Activated CD8-positive, alpha-beta memory T cell treated with anti-CD3 and anti-CD28 coated beads, Interleukin-2, amount 50 U/mL, for 4 hours (primary cell): ENCODE measurements at places on chromosomes 1 and 21.

GRCh38 chr1:167912294-167912693 lies 1.6 kb downstream of the ADCY10 start:
- DNase-seq = no peak

GRCh38 chr1:14875524-14876509 lies 277.3 kb downstream of the KAZN start:
- no peak for DNase-seq

- DNase-seq = no peak
Measured at GRCh38 chr1:228429007-228429406, 12.3 kb upstream of the TRIM17 start.

DNA sequence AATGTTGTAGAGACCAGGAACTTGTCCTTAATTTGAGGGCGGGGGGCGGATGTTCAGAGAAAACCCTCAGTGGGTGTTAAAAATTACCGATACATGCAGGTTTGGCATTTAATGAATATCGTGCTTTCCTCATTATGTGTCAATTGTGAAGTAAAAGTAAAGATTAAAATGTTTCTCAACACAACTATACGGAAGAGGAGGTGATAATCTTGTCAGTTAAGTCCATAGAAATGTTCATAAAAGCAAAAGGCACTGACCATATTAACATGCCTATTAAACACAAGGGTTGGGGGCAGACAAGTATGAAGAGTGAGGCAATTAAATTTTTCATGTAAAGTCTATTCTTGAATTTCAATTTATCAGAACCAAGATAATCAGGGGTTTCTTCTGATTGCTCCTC lies 1.3 kb downstream of the BRINP3 start:
- DNase-seq = no peak

DNA sequence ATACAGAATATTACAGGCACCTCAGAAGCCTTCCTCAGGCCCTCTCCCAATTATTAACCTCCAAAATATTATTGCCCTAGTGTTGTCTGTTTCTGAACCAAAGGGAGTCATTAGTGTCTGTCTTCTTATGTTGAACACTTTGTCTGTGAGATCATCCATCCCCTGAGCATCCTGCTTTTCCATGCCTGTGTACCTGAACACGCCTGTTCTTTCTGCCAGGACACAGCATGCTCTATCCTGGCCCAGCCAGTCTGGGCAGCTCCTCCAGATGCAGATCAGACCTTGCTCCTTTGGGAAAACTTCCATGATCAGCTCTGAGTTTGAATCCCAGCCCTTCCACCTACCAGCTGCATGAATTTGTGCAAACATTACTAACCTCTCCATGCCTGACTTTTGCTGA lies 11.0 kb upstream of the CDC42 start:
- no peak for DNase-seq

DNA sequence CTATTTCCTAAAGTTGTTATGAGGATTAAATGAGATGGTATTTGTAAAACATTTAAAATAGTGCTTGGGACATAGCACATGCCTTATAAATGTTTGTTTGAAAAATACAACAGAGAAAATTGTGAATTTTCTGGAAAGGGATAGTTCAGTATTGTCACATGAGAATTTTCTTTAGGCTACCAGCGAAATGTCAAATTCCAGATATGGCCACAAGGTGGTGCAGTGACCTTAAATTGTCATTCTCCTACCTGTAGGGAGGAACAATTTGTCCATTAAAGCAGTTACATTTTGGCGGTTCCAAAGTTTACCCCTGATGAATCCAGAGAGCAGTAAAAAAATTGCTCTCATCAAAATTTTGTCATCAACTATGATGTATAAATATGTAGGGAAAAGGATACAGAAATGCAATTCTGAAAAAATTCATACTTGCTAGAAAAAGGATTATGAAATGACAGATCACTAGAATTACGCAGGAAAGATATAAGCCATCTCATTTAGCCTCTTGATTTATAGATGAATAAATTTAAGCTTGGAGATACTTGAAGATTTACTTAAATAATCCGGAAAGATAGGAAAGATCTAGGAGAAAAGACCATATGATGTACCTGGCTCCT lies 50.2 kb upstream of the TSHB start:
- peak; percentile 74 for DNase-seq

GRCh38 chr21:45377866-45378257 lies 27.1 kb upstream of the COL18A1 start:
- no peak for DNase-seq

GRCh38 chr1:52552236-52552504 lies 722 bp downstream of the TUT4 start:
- DNase-seq = peak; percentile 68

DNA sequence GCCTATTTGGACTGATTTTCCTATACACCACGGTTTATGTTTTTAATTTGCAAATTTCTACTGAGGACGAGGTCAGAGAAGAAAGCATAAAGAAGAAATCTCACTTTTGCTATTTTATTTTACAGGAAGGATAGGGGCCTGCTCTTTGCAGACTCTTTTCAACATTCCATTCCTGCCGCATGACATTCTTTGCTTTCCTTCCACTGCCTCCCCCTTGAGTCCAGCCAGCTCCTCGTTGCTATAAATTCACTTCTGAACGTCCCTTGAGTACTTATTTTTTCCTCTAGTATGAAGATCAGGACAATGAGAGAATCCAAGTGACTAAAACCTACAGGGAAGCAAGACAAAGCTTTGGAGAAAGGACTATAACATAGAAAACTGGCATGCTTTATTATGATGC lies 53.4 kb upstream of the PTGFR start:
- no peak for DNase-seq

- DNase-seq = no peak
Measured at GRCh38 chr21:42319851-42320572, 4.8 kb upstream of the TFF3 start.

GRCh38 chr1:110190282-110190929 lies 19.7 kb upstream of the KCNC4 start:
- DNase-seq = no peak

GRCh38 chr1:202135221-202135721 lies 9.3 kb downstream of the ARL8A start:
- DNase-seq = peak; percentile 49

GRCh38 chr1:211210965-211211364 lies 48.2 kb upstream of the RCOR3 start:
- no peak for DNase-seq

- no peak for DNase-seq
Measured at GRCh38 chr1:185742403-185742802, 8.2 kb downstream of the HMCN1 start.

GRCh38 chr1:183546427-183546826 lies 43.8 kb downstream of the NCF2 start:
- no peak for DNase-seq

DNA sequence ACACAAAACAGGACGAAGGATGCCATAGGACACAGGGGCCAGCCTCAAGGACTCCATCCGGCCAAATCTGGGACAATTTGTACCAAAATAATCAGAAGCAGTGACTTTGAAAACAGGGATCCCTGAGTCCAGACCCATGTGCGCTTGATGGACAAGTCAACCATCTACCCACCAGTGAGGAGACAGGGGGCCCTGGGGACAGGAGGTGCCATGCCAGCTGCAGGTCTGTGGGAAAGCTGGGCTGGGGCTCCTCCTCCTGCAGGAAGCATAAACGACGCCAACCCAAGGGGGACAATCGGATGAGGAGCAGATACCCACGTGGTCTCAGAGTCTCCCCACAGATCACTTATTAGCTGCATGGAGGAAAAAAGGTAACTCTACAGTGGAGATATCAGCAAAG lies 50.6 kb downstream of the NPHP4 start:
- no peak for DNase-seq

DNA sequence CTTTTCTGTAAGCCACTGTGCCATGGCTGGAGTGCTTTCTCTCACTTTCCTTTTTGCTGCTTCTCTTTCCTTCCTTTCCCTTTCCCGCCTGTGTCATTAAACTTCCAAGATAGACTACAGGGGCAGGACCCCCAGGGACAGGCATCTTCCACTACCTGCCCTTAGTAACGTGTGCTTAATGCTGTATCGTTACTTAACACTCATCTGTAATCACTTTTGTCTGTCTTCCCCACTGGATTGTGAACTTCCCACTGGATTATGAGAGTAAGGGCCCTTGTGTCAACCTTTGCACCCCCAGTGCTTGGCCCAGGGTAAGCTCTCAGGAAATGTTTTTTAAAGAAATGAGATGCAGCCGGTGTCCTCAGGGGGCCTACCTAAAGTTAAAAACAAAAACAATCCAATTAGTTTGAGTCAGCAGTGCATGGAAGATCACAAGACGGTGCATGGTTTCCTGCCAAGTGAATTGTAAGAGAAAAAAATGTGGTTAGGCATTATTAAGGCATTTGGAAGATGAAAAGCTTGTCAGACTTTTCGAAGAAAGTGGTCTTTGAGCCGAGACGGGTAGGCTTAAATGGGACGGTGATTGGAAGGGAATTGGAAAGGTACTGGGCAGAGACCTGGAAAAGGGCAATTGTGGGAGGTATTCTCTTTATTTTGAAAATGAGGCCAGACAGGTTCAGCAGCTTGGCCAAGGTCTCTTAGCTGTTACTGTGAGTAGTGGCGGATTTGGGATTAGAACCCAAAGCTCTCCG lies 958 bp downstream of the LYPLAL1 start:
- DNase-seq = no peak

- no peak for DNase-seq
Measured at GRCh38 chr1:113912594-113913311, 7.6 kb downstream of the DCLRE1B start.

DNA sequence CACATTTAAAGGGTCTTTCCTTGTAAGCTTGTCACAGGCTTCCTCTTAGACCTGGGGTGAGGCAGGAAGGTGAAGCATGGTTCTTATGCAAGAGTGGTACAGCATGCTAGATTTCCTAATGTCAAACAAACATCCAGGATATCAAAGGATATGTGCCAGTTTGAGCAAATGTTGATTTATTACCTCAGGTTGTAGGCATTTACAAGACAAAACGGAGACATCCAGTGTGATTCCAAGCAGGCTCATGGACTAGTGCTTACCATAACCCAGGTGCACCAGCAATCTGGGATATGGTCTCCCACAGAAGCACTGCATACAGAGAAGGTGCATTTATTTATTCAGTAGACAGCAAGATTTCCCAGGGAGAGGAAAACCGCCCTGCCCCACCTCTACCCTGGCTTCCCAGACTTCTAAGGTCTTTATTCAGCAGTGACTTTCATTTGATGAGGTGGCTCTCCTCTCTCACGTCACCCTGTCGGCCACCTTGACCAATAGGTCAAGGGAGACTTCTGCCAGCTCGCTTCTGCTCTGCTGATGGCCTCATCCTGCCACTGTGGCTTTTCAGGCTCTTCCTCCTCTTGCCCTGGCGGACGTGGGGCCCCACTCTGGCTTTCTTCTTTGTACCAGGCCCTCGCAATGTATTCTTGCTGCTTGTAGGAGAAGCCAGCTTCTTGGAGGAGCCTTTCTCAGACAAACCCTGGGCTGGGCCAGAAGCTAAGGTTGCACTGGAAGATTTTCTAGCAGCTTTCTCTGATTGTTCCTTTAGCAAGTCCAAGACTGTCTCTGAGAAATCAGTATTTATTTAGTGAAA lies 25.6 kb downstream of the HHIPL2 start:
- DNase-seq = no peak

DNA sequence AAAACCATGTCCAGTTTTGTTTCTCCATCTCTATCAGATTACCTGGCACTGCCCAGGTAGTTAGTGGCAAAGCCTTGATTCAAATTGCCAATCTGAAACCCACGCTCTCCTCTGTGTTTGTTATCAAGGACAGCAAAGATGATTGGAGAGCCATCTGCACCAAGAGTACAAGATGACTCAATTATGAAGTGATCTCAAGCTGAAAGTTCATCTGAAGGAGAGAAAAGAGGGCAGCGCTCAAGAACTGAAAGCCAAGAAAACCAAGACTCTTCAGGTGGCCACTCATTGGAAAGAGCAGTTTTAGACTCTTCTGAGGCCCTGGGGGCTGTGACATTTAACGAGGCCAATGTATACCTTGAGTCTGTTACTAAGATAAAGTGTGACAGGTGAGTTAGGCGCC lies 13.8 kb downstream of the RXRG start:
- no peak for DNase-seq

GRCh38 chr1:8312235-8313218 lies 5.4 kb upstream of the SLC45A1 start:
- no peak for DNase-seq

- no peak for DNase-seq
Measured at GRCh38 chr1:5645135-5645399, 347.2 kb downstream of the NPHP4 start.

DNA sequence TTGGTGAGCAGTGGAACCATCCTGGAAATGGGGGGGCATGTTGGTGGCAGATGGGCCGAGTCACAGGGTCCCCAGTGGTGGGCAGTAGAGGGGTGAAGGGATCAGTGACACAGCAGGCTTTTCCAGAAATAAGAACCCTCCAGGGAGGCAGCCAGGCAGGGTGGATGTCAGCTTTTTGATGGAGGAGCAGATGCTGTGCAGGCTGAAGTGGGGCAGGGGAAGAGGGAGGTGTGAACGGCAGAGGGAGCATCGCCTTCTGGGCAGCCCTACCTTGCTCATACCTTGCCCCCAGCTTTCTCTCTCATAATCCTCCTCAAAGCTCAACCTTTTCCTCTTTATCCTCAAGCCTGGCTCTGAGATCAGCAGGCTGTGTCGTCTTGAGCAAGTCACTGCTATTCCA lies 131.8 kb upstream of the IPO9 start:
- no peak for DNase-seq

- peak; percentile 69 for DNase-seq
Measured at GRCh38 chr1:39258146-39258924, 53.8 kb downstream of the MACF1 start.

GRCh38 chr1:20727746-20728316 lies 4.7 kb downstream of the SH2D5 start:
- no peak for DNase-seq

GRCh38 chr1:20511518-20512428 lies 3.8 kb upstream of the MUL1 start:
- no peak for DNase-seq

DNA sequence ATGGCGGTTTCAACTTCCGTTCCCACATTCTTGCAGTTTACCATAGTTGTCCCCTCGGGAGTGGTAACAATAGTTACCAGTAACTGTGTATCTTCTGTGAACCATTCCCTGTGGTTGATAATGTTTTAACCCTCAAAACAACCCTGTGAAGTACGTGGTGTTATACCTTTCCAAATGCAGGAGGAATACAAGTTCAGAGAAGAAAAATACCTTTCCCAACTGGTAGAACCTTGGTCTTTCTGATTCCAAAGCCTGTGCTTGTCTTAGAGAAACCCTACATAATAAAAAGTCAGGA lies 789 bp downstream of the BTF3L4 start:
- DNase-seq = no peak

- peak; percentile 32 for DNase-seq
Measured at GRCh38 chr1:16012590-16013219, 5.1 kb downstream of the HSPB7 start.

- DNase-seq = no peak
Measured at GRCh38 chr1:37437087-37437486, 37.3 kb upstream of the ZC3H12A start.

- no peak for DNase-seq
Measured at GRCh38 chr1:5711956-5712645, 280.1 kb downstream of the NPHP4 start.

DNA sequence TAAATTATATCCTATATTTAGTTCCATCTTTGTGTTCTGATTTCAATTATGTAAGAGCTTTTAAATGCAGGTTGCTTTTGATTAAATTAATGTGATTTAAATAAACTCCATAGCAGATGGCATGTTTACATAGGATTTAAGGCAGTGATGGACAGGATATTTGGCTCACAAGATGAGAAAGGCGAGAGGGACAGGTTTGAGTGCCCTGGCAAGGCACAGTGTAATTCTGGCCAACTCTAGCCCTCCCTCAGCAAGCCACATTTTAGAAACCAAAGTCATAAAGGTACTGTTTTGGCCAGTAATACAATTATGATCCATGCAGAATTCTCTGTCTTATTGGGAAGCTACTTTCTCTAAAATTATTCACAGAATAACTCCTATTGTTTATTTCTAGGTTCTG lies 50.6 kb upstream of the C1orf146 start:
- DNase-seq = no peak

- no peak for DNase-seq
Measured at GRCh38 chr1:19086176-19086875, 123.7 kb downstream of the UBR4 start.
